ENCODE measurements at places on chromosomes 4 and X.

- no peak for DNase-seq
Measured at GRCh38 chr4:89558147-89558546, 250.5 kb upstream of the GPRIN3 start.

- DNase-seq = no peak
Measured at GRCh38 chr4:118260309-118260708, 92.5 kb downstream of the PRSS12 start.

GRCh38 chr4:41209187-41209586 lies 5.2 kb downstream of the APBB2 start:
- DNase-seq = no peak

DNA sequence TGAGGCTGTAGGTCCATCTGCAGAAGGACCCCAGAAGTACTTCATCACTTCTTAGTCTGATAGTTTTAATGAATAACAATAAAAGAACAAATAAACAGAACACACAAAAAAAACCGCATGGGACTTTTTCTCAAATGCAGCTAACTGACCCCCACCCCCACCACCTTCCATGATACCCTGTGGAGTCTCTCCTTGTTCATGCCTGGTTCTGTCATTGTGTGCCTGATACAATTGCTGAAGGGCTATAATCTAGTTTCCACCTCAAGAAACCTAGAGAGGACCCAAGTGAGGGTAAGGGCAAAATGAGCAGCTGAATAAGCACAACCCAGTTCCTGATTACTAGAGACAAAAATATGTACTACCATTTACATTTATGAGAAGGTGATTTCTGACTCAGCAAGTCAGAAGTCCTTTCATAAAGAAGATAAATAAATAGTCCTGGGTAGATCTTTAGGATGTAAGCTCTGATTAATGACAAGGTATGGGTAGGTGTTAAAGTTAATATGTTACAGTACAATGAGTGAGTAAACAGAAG lies 155.1 kb downstream of the TMA16 start:
- no peak for DNase-seq

- DNase-seq = no peak
Measured at GRCh38 chrX:17642891-17643290, 94.4 kb upstream of the SCML1 start.

DNA sequence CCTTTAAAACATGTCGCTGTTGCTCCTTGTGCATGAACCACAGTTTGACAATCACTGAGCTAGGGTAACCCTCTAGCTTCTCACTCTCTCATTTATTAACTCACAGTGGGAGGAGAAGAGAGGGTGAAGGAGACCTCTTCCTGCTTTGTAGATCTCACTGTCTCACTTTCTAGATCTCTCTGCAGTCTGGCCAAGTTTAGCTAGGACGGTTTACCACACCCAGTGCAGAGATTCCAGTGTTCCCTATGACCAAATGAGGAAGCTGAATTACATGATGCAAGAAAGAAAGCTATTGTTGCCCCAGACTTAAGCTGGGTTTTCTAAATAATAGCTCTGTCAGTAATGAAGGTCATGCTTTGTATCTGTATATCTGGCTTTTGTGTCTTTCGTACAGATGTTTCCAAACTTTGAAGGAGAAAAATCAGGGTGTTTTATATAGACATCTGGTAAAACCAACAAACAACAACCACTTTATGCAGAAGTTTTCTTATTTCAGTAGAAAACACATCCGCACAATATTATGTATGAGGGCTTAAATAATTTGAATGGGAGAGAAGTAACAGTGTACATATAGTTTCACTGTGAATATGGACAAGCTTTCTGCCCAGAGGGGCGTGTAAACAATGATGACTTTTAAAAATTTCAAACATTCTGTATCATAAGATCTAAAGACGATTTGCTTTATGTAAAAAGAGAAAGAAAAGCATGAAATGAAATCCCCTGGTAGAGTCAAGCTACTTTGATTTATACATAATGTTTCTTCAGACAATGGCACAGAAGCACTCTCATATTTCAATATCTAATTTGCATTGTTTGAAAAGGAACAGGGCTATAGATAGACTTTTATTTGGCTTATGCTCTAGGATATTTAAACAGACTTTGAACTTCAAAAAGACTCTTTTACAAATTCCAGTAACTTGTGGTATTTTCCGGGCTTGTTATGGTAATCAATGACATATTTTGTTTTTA lies 582.3 kb downstream of the FSTL5 start:
- no peak for DNase-seq

GRCh38 chr4:23737571-23737970 lies 152.3 kb downstream of the PPARGC1A start:
- no peak for DNase-seq

DNA sequence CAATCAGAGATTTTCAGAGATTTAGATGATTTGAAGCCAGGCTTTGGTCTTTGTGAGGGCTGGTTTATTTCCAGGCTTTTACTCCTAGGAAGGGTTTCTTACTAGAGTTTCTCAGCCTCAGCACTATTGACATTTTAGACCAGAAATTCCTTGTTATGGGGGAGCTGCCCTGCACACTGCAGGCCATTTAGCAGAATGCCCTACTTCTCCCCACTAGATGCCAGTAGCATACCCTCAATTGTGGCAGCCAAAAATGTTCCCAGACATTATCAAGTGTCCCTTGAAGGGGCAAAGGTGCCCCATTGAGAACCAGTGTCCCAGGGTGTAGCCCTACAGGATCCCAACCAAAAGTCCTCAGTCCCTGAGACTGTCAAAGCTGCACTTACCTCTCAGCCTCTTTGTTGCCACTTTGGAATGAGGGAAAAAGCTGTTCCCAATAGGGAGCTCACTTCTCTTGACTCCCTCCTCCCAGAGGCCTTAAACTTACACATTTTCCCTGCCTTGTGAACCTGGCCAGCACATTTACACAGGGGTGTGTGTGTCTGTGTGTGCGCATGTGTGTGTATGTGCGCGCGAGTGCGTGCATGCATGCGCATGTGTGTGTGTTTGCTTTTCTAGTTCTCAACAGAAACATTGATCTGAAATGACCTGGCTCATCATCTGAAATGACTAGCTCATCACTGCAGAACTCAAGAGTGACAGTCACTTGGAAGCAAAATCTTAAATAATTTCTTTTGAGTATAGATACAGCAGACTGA lies 231.4 kb downstream of the QDPR start:
- DNase-seq = no peak

Measured in cortex of kidney (tissue), 1 donor.